ENCODE measurements at places on chromosomes 1 and 21.

DNA sequence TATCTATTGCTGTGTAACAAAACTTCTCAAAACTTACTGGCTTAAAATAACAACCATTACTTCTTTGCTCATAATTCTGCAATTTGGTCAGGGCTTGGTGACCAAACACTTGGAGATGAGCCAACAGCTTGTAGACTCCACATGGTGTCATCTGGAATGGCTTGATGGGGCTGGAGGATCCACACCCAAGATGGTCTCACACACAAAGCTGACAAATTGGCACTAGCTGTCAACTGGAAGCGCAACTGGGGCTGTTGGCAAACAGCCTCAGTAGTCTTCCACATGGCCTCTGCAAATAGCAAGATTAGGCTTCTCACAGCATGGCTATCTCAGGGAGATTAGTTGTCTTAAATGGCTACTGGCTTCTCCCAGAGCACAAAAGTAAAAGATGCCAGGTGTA, 27.1 kb upstream of the MTF2 start:
- no peak for DNase-seq

- no peak for DNase-seq
These were observed 8.9 kb downstream of the COL9A2 start for GRCh38 chr1:40308036-40308727.

DNA sequence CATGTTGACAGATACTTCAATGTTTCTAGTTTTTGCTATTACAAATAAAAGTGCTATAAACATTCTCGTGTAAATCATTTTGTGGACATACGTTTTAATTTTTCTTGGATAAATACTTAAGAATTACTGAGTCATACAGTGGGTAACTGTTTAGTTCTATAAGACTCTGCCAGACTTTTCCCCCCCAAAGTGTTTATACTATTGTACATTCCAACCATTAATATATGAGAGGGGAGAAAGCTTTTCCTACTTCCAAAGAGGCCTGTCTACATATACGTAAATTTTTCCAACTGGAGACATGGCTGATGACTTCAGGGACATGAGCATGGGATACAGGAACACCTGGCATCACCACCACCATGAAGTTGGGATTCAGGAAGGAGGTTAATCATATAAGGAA, 17.0 kb upstream of the REG4 start:
- DNase-seq: no peak

- no peak for DNase-seq
These were observed 3.6 kb downstream of the SKI start for GRCh38 chr1:2231532-2232254.

DNA sequence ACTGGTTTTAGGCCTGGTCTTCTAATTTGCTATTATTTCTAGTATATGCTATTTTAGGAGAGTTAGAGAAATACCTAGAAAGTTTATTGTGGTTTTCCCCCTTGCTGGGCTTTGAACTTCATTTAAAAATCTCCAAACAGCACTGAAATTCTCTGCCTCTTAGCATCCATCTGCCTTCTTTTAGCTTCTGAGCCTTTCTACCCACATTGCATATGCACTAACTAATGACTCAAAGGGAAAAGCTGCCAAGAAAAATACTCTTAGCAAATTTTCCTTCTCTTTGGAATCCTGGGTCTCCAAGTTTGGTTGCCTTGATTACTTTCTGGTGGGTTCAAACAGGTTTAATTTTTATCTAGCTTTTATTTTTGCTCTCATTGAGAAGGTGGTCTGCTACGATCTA, 408.4 kb upstream of the PTBP2 start:
- DNase-seq: no peak

GRCh38 chr1:222892137-222892769, 77.4 kb downstream of the DISP1 start:
- DNase-seq: no peak

DNA sequence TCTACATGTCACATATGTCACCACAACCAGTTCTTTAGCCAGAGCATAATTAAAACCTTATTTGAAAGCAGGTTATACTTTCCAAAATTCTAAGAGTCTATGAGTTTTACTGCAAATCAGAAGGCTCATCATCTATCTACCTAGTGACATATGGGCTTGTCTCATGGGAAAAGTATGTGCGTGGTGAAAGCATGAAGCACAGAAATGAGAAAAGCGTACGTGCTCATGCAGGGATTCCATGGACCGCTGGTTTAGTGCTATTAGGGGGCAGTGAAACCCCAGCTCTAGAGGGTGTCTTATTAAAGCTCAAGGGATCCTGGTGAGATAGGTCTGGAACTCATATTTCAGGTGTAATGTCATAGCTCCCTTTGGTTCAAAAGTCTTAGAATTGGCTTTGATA, 50.2 kb downstream of the FAM163A start:
- no peak for DNase-seq

GRCh38 chr1:113394863-113395259, 4.5 kb downstream of the MAGI3 start:
- no peak for DNase-seq

GRCh38 chr1:34696230-34696629, 58.6 kb upstream of the GJB5 start:
- no peak for DNase-seq

- DNase-seq: no peak
These were observed 14.5 kb downstream of the RASSF5 start for GRCh38 chr1:206521694-206522402.

DNA sequence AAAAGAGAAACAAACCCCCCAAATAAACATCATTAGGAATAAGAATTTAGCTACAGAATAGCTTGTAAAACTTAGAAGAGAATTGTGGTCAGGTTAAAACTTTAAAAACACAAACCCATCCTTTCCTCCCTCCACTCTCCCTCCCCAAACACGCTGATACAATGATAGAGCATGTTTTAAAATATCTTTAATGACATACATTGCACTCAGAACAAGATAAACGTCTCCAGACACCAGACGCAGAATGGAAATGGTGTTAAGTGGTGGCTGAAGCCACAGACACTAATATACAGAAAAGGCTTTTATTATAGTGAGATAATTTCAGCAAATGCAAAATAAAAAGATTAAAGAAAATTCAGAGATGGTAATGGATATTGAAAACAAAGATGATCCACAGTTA, 58.9 kb upstream of the SAMD13 start:
- DNase-seq: no peak

DNA sequence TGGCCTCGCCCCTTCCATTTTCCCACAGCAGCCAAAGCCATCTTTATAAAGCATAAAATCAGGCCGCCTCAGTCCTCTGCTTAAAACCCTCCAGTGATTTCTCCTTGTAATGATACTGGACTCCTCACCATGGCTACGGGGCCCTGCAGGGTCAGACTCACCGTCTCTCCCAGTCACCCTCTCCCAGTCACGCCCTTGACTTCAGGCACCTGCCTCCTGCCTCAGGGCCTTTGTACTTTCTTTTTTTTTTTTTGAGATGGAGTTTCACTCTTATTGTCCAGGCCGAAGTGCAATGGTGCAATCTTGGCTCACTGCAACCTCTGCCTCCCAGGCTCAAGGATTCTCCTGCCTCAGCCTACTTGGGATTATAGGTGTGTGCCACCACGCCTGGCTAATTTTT, 47.8 kb downstream of the PIK3CD start:
- no peak for DNase-seq

GRCh38 chr1:89703469-89703868, 70.5 kb downstream of the LRRC8C start:
- no peak for DNase-seq

DNA sequence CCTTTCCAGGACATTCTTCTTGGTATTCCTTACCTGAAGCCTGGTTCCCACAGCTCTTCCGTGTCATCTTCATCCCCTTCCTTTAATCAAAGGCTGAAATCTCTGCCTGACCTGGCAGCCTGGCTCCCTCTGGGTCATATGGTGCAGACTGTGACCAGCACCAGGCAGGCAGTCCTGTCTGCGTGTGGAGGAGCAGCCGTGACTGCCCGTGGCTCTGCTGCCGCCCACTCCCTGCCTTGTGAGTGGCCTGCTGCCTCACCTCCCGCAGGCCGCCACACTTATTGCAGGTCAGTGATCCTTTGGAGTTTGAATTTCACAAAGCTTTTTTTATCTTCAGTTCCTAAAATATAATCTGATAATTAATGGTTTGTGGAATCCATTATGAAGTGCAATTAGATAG, 36.2 kb upstream of the EPHA8 start:
- no peak for DNase-seq

- DNase-seq: no peak
These were observed 106.3 kb downstream of the EDEM3 start for GRCh38 chr1:184648160-184648855.

DNA sequence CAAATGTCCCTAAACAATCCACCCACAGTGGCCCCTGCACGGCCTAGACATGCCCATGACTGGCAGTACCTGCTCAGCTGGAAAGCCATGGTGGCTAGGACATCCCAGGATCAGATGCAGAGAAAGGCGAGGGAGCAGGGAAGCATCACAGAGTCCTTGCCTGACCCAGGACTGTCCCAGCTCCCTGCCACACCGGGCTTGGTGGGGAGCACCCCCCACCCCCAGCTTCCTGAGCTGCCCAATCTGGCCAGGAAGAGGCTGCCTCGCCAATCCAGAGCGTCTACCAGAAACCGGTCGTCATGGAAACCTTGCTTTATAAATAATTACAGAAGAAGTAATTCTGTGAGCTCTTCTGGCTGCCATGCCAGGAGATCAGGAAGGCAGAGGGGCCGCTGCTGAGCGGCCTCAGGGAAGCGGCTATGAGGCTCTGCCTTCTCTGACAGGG, 34.8 kb downstream of the ACOT7 start:
- DNase-seq: peak; percentile 39

- no peak for DNase-seq
These were observed 79.4 kb downstream of the TOMM20 start for GRCh38 chr1:235049217-235049616.

- DNase-seq: no peak
These were observed 384.0 kb downstream of the RRAGC start for GRCh38 chr1:38475624-38476005.

DNA sequence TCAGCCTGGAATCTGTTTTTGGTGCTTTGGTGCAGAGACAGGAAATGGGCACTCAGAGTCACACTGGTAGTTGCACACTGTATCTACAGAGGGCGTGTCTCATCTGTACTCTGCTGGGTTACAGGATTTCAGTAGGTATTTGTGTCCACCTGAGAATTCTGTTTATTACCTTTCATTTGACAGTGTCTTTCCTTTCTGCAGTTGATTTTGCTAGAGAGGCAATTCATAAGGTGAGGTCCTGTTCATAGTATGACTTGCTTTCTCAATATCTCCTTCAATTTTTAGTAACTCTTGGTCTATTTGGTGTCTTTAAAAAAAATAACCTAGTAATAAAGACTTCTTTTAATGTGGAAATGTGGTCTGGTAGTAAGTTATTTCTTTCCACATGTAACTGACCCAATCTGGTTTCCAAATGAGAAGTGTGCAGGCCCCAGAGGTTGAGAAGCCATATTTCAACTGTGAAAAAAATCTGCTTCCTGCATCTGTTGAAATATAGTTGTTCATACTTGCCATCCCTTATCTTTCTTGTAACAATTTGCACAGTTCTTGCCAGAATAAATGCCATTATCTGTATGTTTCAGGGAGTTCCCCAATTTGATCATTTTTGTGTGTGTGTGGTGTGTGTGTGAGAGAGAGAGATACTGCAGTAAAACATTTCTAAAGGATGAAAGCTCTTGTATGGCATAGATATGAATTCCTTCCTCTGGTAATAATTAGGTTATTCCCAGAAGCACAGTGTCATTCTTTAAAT, 78.4 kb upstream of the DNAJC6 start:
- DNase-seq: no peak

GRCh38 chr1:224259986-224260385, 70.0 kb downstream of the NVL start:
- no peak for DNase-seq

- DNase-seq: no peak
These were observed 627.4 kb downstream of the LMO4 start for GRCh38 chr1:87956072-87956471.

DNA sequence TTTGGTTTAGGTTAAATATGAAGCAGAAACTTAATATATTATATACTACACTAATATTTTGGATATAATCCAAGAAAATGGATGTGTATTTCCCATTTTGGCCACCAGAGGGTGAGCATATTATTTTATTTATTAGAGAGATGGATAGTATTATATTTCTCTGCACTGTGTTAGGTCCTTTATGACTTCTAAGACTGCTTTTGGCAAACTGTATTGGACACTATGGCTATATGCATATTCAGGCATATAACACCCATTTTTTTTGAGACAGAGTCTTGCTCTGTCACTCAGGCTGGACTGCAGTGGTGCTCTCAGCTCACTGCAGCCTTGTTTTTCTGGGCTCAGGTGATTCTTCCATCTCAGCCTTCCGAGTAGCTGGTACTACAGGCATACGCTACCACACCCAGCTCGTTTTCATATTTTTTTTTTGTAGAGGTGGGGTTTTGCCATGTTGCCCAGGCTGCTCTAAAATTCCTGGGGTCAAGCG, 17.8 kb upstream of the PGM1 start:
- DNase-seq: no peak

- DNase-seq: no peak
These were observed 14.1 kb downstream of the MTR start for GRCh38 chr1:236809148-236809547.

- DNase-seq: no peak
These were observed 24.6 kb downstream of the KAZN start for GRCh38 chr1:14623090-14623489.

DNA sequence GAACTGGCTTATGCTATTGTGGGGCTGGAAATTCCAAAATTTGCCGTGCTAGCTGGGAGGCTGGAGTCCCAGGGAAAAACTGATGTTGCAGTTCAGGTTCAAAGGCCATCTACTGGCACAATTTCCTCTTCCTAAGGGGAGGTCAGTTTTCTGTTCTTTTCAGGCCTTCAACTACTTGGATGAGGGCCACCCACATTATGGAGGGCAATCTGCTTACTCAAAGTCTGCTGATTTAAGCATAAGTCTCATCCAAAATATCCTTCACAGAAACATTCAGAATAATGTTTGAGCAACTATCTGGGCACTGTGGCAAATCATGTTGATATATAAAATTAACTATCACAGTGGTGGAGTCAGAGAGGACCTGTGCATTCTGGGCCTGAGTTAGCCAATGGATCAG, 21.2 kb upstream of the PTGFR start:
- no peak for DNase-seq

- no peak for DNase-seq
These were observed 33.1 kb upstream of the KCNQ4 start for GRCh38 chr1:40750451-40750908.

DNA sequence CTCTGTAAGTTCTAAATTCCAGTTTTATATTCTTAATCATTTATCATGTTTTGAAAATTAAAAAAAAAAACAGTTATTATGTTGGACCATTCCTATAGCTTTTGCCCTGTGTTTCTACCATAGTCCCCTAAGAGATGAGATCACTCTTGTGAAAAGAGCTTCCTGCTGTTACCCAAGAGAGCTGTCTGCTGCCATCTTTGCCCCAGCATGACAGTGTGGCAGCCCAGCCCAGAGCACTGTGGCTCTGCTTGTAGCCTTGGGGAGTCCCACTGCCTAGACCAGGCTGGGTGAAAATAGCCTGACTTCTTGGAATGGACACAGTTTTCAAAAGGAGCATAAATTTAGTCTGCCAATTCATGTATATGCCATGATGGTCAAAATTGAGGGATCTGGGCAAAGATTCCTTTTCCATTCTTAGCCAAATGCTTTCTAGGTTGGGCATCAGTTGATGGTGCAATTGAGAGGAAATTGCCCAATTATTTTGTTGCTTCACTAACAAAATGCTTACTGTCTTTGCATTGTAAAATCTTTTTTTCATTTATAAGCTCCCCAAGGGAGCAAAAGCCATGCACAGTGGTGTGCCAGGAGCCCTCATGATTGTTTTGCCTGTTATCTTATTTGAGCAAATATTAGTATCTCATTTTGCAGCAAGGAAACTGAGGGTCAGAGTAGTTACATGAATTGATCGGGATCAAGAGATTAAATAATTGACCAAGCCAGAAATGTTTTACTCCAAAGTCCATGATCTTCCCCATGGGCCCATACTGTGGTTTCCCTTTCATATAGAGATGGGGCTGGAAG, 72.8 kb downstream of the ETS2 start:
- no peak for DNase-seq
